ENCODE measurements at places on chromosomes 6 and 20.

GRCh38 chr20:18545566-18545965 lies 21.7 kb upstream of the SMIM26 start:
- no peak for DNase-seq

DNA sequence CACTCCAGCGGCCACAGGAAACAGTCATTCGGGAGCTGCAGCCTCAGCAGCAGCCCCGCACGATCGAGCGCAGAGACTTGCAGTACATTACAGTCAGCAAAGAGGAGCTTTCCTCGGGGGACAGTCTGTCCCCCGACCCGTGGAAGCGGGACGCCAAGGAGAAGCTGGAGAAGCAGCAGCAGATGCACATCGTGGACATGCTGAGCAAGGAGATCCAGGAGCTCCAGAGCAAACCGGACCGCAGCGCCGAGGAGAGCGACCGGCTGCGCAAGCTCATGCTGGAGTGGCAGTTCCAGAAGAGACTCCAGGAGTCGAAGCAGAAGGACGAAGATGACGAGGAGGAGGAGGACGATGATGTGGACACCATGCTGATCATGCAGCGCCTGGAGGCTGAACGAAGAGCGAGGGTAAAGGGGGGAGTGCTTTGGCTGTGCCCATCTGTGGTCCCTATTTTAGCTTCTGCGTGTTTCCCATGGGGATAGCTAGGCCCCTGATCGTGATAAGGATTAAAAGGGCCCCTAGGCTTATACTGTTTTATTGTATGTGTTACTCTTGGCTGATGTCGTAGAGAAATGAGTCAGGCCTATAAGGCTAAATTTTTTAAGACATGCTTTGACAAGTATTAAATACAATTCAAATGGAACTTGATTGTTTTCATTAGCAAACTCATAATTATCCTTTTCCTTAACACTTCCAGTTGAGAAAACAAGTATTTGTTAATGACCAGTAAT lies 45.5 kb upstream of the KIF25 start:
- no peak for DNase-seq

DNA sequence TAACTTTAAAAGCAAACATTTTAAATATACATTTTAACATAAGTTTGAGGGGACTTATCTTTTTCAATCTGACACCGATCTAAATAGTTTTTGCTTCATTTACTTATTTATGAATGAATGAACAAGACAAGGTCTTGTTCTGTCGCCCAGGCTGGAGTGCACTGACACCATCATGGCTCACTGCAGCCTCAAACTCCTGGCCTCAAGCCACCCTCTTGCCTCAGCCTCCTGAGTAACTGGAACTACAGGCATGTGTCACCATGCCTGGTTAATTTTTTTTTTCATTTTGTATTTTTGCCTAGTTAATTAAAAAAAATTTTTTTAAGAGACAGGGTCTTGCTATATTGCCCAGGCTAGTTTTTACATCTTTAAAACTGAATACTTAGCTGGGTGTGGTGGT lies 25.4 kb downstream of the FBXO9 start:
- DNase-seq: no peak

DNA sequence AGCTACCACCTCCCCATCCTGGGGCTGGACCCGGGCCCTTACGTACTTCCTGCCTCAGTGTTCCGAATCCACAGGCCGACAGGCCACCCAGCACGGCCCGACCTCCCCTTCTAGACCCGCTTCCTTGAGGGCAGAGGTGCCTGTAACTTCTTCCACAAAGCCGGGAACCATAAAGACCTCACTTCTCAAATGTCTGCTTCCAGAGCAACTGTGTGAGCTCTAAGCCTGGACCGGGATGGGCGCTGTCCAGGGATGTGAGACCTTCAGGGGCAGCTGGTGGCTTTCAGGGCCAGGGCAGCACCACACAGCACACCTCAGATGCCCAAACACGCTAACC lies 9.3 kb downstream of the SLC2A4RG start:
- DNase-seq: no peak

- DNase-seq: no peak
Measured at GRCh38 chr6:93088621-93089501, 330.5 kb downstream of the EPHA7 start.

GRCh38 chr6:136155191-136155590 lies 94.9 kb downstream of the MTFR2 start:
- no peak for DNase-seq

DNA sequence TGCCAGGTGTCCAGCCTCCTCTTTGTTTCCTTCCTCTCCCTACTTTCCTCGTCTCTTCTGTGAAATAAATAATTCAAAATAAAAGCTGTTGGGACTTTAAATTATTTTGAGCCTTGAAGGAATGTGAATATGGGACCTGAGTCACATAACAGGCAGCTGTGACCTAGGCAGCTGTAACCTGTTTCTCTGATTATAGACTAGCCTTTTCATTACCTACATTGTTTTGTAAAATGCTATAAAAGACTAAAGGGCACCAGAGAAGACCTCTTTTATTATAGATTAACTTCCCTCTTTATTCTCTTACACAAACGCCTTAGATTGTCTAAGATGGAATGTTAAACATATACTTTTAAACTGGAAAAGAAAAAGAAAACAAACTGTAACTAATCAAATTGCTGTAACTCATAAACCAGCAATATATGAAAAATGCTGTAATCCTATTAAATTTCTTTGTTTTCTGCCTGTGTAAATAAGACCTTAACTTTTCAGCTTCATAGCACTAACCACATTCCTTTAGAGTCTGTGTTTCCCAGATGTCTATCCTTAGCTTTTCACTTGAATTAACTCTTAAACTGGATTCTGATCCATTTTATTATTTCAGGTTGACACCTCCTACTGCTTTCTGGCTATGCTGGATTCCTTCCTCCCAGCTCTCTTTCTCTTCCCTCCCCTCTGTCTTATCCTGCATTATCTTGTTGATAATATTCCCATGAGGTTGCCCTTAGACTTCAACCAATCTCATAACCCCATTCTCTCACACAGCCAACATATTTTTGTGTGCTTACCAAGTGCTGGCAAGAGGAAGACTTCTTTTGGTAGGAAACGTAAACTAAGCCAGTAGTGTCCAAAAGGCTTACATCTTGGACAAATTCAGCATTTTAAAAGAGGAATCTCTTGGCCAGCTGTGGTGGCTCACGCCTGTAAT lies 69.2 kb downstream of the TPD52L1 start:
- DNase-seq: no peak

Measured in caudate nucleus (tissue), 63 donors.